EH (cell line): ENCODE measurements at places on chromosomes 12 and 14.

GRCh38 chr14:35240231-35240630 is 52.0 kb upstream of the PSMA6 start:
- DNase-seq, result no peak

DNA sequence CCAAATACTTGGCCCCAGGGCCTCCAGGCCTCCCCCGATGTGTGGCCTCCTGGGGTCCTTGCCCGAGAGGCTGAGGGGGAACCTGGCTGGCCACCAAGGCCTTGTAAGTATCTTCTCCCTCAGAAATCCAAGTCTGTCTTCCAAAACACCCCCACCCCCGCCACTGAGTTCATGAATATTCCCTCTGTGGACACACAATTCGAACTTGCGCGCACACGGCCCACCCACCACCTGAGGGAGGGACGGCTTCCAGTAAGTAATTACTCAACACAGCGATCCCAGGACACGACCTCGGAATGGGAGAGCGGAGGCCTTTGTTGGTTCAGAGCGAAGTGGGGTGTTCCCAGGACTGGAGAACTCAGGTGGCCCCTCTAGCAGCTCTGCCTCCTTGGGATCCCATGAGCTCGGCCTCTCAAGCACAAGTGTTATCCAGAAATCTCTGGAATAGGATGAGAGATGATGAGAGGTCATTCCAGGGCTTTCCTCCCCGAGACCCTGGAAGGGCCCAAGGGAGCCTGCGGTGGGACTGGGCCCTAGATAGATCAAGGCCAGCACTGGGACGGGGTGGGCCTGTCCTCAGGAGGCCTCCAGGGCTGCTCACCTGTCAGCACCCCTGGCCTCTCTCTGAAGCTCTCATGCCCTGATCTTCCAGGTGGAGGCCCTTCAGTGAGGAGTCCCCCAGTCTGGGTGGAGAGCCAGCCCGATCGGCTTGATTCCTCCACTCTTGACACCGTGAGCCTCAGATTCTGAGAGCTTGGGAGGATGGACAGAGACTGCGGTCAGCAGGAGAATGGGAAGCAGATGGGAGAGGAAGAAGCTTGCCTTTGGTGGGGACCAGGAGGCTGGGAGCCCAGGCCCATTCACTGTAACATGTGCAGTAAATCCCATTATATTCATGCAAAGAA is 219.0 kb upstream of the RTL1 start:
- no peak for DNase-seq

DNA sequence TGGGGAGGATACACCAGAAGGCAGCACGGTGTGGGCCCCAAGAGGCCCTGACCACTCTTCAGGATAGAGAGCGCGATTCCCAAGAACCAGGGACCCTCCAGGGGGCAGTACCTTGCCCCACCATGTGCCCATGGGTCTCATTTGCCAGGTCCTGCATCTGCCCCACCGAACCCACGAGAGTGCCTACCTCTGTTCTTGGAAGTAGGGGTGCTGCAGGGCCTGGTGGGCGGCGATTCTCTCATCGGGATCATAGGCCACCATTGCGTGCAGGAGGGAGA is 72.7 kb downstream of the MOK start:
- no peak for DNase-seq

DNA sequence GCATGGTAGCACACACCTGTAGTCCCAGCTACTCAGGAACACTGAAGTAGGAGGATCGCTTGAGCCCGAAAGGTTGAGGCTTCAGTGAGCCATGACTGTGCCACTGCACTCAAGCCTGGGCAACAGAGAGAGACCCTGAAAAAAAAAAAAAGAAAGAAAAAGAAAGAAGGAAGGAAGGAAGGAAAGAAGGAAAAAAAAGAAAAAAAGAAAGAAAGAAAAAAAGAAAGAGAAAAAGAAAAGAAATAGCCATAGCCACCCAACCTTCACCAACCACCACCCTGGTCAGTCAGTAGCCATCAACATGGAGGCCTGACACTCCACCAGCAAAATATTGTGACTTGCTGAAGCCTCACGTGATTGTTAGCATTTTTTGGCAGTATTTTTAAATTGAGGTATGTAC is 21.4 kb upstream of the TMEM263 start:
- no peak for DNase-seq

GRCh38 chr12:43749016-43749415 is 9.6 kb downstream of the PUS7L start:
- DNase-seq, result no peak

DNA sequence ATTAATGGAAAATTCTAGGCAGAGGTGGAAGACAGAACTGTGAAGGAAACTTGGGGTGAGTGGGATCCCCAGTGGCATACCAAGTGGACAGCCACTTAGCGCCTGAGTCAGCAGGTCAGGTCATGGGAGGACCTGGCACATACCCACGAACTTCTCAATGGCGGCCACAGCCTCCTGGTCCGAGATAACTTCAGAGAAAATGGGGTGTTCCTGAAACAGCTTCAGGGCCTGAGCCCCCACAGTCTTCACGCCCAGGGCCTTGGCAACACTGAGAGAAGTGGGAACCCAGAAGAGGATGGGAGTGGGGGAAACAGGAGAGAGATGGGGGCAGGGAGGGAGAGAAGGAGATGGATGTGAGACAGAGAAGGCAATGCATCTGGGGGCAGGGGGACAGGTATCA is 9.9 kb downstream of the SDS start:
- DNase-seq, result no peak

DNA sequence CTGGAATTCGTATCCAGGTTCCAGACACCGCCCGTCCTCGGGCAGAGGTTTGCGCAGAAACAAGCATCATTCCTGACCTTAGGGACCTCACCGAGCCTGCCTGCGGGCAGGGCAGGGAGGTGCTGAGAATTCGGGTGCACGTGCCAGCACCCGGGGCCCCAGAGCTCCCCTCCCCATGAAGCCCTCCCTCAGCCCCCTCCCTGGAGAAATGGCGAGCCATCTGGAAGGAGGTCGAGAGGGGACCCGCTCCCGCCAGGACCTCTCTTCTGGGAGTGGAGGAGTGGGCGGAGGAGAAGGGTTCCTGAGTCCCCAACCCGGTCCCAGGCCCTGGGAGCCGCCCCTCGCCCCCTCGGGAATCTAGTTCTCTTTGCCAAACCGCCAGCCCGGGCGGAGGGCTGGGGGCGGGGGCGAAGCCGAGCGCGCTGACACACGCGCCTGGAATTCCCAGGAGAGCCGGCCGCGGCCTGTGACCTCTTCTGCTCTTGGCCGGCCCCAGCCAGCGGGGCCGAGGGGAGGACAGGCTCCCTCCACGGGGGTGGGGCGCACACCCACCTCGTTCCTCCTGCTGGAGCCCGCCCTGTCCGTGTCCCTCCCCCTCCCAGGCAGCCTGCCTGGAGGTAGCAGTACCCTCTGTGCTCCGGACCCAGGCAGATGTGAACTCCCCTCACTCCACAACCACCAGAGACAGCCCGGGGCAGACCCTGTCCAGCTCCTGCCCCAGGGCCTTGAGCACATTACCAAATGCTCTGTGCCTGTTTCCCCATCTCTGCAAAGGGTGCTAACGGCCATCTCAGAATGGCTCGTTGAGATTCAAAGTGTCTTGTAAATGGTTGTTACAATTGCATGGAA is 23.0 kb upstream of the GPR132 start:
- DNase-seq, result peak; percentile 85

DNA sequence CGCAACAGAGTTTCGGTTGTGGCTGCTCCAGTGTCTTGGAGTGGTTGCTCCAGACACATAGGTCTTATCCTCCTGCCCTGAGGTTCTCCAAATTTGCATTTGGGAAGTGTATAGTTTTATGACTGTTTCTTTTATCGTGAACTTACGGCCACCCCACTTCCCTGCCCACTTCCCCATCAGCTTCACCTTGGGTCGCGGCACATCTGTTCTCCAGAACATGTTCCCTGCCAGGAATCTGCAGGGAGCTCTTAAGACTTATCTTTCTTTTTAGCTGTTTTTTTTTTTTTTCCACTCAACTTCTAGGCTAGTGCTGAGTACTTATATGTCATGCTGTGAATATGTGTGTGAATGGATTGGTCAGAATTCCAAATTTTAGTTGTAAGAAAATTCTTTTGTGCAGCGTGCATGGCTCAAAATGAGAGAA is 75.4 kb downstream of the ETV6 start:
- DNase-seq, result peak; percentile 52

DNA sequence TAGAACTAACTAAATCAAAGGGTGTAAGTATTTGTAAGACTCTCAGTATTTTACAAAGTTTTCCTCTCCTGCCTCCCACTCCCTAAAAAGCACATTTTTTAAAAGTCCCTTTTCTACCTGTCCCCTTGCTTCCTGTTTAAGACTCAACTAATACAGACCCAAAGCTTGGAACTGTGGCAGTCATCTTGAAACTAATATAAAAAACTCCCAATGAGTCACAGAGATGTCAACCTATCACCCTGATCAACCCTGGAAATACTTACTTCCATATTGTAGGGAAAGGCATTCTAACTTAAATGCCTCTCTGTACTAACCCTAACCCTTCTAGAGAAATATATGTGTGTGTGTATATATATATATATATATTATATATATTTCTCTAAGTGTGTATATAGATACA is 184.8 kb downstream of the SPTSSA start:
- DNase-seq, result no peak

DNA sequence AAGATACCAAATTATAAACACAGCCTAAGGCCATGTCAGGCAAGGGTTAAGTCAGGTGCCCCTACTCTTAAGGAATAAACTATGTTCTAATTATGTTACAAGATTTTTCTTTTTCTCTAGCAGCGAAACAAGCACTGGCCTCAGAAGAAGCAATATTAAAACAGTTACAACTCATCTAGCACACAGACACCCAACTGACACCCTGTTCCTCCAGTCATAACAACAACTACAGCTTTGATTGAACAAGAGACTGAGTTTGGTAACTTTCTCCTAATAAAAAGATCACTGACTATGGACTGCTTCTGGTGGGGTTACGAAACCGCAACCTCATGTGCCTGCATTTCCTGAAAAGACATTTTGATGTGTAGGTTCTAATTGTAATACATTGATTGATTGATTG is 3.3 kb upstream of the DAO start:
- DNase-seq, result no peak

DNA sequence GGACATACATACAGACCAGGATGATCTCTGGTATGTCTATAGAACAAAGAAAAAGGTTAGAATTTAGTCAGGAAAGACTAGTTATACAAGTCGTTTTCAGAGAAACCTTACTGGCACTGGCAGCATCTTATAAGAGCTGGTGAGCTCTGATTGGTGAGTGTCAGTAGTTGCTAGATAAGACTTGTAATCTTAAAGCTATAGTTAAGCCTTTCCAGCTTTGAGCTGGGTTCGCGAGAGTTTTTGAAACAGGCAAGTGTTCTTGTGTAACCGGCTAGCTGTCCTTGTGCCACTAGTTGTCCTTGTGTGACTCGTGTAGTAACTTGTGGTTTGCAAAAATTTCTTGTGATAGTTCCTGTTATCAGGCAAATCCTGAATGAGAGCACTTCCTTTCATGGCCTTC is 740.9 kb downstream of the GALC start:
- DNase-seq, result no peak

- no peak for DNase-seq
Measured at GRCh38 chr12:97305651-97306050, 157.0 kb upstream of the RMST start.

DNA sequence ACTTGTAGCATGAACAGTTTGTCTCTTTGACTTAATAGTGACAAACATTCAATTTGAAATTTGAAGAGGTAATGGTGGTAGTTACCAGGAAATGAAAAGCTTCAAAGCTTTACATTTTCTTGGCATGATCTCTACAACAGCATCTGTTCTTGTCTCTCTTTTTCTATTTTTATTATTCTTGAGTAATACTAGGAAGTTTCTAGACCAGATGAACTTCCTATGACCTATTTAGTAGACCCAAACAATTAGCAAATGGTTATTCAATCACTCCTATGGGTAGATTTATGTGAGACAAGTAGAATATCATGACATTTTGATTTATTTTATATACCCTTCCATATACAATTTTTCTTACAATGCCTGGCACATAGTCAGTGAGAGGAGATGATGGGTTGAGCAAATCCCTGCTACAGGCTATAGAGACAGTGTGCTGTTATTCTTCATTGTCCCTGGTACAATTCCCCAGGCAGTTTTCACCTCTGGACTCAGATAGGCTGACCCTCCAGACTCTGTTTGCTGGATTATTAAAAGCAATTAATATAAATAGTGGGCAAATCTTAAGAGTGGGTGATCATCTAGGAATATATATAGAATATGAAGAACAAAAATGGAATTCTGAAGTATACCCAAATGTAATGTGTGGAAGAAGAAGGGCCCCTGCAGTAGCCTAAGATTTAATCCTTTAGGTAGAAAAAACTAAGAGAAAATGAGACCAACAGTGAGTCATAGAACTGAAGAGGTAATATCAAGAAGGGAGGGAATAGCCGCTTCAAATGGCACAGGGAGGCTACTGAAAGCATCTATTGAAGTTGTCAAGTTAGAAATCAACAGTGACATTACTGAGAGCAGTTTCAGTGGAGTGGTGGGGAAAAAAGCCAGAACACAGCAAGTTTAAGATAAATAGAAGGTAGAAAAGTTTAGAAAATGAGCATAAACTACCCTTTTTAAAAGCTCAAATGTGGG is 512.0 kb downstream of the FOXG1 start:
- peak; percentile 6 for DNase-seq

GRCh38 chr12:11774821-11775220 is 125.3 kb downstream of the ETV6 start:
- DNase-seq, result no peak

- peak; percentile 91 for DNase-seq
Measured at GRCh38 chr12:132162508-132163031, 18.3 kb downstream of the NOC4L start.

- peak; percentile 28 for DNase-seq
Measured at GRCh38 chr12:50353869-50354593, 42.4 kb downstream of the FAM186A start.

DNA sequence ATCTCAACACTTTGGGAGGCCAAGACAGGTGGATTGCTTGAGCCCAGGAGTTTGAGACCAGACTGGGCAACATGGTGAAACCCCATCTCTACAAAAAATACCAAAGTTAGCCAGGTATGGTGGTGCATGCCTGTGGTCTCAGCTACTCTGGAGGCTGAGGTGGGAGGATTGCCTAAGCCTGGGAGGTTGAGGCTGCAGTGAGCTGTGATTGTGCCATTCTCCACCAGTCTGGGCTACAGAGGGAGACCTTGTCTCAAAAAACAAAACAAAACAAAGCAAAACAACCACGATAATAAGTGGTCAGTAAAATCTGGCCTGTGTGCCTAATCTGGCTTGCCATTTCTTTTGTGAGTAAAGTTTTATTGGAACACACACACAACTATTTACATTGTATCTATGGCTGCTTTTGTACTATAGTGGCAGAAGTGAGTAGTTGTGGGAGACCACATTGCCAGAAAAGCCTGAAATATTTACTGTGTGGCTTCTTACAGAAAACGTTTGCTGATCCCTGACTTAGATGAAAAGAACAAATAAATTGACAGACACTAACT is 19.4 kb upstream of the KLRG1 start:
- DNase-seq, result no peak
